Glutamatergic neuron (in vitro differentiated cells): ENCODE measurements at places on chromosomes 7 and 10.

- DNase-seq, result no peak
These were observed 19.5 kb downstream of the TAX1BP1 start for GRCh38 chr7:27759491-27759890.

DNA sequence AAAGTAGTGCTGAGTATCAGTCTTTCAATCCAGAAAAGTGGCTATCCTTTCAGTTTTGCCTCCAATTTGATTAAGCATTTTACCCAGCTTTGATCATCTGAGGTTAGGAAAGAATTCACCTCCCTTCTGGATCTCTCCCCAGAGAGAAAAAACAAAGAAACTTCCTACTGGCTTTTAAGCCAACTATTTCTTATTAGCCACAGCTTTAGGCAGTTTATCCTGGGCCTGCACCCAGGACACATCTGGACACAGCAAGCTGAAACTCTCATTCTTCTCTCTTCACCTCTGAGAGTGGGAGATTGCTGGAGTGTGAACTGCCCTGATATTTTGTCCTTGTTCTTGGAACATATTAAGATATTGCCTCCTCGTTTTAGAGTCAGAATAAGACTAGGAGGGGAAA is 43.5 kb upstream of the LSM8 start:
- no peak for DNase-seq

DNA sequence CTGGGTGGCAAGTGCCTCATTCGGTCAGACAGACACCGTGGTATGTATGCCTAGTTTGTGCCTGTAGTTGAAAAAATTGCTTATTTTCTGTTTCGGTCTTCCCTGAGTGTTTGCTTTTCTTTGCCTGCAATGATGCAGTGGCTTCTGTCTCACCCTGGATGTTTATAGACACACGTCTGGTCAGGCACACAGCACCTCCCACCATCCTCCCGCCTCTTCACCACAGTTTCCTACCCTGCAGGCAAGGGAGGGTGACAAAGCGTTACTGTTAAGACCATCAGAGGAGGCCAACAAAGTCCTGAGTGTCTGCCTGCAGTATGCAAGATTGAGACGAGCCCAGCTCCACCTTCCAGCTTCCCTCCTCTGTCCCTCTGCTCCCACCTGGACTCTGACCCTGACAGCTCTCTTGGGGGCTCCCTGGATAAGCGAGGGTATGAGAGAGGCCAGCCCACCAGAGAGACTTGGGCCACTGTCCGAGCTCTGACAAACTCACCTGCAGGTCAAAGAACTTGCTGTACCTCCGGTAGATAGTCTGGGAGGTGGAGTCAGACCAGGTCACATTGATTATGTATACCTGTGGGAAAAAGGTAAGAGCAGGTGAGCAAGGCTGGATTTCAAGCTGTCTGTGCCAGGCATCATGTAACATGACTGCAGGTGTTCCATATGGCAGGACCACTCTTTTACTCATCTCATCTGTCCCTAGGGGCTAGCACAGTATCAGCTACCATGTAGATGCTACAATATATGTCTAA is 54.4 kb downstream of the SH3PXD2A start:
- DNase-seq, result no peak

GRCh38 chr10:42690449-42691360 is 52.3 kb upstream of the ZNF33B start:
- no peak for DNase-seq
